ENCODE measurements at places on chromosomes 12 and 14. TPM values are rescaled to one million over a fixed set of nuclear protein-coding genes. Genes with fewer than 3 reads are reported as not detected.

The MARK3 gene
- 69.2 TPM for total RNA-seq

The SYCP3 gene
- total RNA-seq, result 0.85 TPM

The OASL gene
- total RNA-seq, result 0.56 TPM

The ERC1 gene
- 40.3 TPM for total RNA-seq

The LRTM2 gene
- total RNA-seq, result not detected

The OTX2 gene
- not detected for total RNA-seq

The GALNT8 gene
- under 0.01 TPM for total RNA-seq

The IFNG-AS1 gene
- not detected for total RNA-seq

The ADAM21 gene
- 1.5 TPM for total RNA-seq

The TM9SF1 gene
- total RNA-seq, result 78.4 TPM

The HOXC13 gene
- total RNA-seq, result under 0.01 TPM

The SLC5A8 gene
- not detected for total RNA-seq

The RAD9B gene
- 0.58 TPM for total RNA-seq

The BMP4 gene
- total RNA-seq, result 10.7 TPM

The TRPV4 gene
- 1.7 TPM for total RNA-seq

The BATF gene
- total RNA-seq, result 1.2 TPM

The ASB2 gene
- under 0.01 TPM for total RNA-seq

The EIF2S3B gene
- 0.85 TPM for total RNA-seq

The LALBA gene
- total RNA-seq, result not detected

The GIT2 gene
- 35.5 TPM for total RNA-seq

The TMEM30B gene
- total RNA-seq, result 0.56 TPM

The ANAPC5 gene
- 166 TPM for total RNA-seq

The HCAR1 gene
- 0.56 TPM for total RNA-seq

The ANO6 gene
- total RNA-seq, result 44.5 TPM
